Fibroblast of skin of left biceps (primary cell): ENCODE measurements at places on chromosomes 5 and 9.
A peak's percentile ranks its signal among the peaks of the same experiment; 100 is the strongest.

GRCh38 chr9:115945009-115945431 lies 208.6 kb upstream of the PAPPA start:
- DNase-seq, result no peak

DNA sequence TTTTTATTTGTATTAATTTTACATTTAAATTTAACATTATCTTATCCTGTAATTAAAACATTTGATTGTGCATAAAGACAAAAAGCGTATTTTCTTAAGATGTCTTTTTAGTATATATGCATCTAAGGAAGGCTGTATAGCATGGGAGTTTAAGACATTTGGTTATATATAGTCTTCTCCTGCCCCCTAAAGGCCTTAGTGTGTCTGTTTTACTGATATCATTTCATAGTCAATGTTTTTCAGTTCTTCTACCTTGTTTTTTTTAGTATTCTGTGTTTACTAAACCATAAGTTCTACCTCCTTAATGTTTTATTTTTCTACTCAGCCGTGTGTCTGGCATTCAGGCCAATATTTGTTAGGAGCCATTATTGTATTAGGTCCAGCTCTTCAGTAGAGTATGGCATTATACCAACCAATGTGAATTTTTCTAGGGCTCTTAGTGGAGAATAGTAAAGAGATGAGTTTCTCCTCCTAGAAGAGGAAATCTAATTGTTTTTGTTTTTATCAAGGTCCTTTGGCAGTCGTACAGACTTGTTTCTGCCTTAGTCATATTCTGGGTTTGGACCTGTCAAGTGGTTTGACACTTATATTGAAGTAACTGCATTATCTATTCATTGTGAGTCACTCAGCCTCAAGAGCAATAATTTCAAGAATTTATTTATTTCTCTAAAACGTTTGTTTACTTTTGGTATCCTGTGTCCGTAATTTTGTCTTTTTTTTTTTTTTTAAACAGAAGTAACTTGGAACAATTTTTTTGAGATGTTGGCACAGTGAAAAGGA lies 74.8 kb downstream of the SLF1 start:
- peak; percentile 35 for DNase-seq

DNA sequence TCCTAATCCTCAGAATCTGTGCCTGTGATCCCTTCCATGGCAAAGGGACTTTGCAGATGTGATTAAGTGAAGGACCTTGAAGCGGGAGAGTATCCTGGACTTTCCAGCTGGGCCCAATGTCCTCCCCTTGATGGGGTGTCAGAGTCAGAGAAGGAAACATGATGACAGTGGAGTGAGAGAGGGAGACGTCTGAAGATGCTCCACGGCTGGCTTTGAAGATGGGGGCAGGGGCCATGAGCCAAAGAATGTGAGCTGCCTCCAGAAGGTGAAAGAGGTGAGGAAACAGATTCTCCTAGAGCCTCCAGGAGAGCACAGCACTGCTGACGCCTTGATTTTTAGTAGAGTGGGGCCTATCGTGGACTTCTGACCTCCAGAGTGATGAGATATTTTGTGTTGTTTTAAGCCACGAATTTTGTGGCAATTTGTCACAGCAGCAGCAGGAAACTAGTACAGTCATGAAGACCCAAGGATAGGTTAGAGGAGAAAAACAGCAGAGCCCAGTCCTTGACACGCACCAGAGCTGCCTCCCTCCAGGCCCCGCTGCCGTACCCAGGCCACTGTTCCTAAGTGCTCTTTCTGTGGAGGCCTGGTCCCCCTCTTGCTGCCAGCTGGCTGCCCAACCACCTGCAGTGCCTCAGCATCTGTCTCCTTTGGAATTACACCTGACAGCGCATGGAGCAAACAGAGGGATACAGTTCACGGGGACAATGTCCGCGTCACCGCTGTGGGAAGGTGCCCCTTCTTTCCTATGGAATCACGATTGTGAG lies 78.1 kb downstream of the MACROH2A1 start:
- no peak for DNase-seq

GRCh38 chr9:29209748-29210291 lies 1636.5 kb upstream of the C9orf72 start:
- DNase-seq, result no peak

GRCh38 chr9:32523910-32524309 lies 2.1 kb downstream of the RIGI start:
- no peak for DNase-seq
